Activated naive CD4-positive, alpha-beta T cell treated with anti-CD3 and anti-CD28 coated beads, Interleukin-2, amount 50 U/mL, for 72 hours (primary cell): ENCODE measurements at places on chromosomes 11 and 22. TPM values are rescaled to one million over a fixed set of nuclear protein-coding genes. Genes with fewer than 3 reads are reported as not detected.

TPH1 gene
- total RNA-seq = 0.05 TPM

DNA sequence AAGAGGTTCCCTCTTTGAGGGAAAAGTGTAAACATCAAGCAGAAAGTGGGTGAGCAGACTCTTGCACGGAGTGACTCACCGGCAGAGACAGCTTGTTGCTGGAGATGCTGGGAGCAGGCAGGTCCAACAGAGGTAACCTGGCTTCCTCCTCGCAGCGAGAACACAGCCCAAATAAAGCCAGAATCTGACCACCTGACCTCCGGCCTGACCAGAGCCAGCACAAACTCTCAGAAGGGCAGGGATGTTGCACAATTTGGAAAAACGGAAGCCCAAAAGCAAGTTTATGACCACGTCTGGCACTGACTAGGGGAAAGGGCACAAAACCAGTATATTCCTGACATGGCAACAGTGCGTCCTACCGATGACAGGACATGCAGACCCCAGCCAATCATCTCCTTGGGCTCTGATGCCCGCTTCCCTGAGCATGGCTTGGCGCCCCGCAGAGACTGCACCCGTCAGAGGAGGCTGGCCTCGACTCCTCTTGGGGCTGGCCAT lies 5.4 kb downstream of the SMCO4 start:
- DNase-seq = no peak

DNA sequence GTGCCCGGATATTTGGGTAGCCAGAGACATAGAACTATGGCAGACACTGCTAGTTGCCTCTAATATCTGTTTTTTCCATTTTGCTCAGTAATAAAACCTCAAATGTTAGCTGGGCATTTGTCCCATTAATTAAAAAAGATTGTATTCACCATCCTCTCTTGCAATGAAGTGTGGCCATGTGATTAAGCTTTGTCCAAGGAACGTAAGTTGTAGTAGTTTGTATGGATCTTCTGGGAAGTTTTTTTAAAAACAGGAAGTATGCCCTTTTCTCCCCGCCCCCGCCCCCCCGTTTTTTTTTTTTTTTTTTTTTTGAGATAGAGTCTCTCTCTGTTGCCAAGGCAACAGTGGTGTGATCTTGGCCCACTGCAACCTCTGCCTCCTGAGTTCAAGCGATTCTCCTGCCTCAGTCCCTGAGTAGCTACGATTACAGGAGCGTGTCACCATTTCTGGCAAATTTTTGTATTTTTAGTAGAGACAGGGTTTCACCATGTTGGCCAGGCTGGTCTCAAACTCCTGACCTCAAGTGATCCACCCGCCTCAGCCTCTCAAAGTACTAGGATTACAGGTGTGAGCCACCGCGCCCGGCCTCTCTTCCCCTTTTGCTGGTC lies 1.7 kb upstream of the TMEM135 start:
- no peak for DNase-seq

DNA sequence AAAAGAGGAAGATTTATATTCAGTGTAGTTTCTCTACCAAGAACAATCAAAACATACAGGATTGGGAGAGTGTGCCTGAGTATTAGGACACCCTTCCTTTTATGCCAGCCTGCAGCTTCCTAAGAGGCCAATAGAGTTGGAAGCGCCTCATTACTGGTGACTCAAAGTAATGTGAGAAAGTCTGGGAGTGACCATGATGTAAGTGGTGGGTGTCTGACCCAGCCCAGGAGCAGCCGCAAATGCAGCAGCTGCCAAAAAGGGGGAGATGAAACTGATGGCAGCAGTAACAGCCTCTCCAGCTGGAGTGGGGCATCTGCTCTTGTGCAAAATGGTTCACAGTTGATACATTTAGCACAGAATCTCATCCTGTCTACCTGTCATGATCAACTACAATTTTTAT lies 62.0 kb downstream of the ZNF280B start:
- no peak for DNase-seq
